ENCODE measurements at places on chromosomes 11 and 22. TPM values are rescaled to one million over a fixed set of nuclear protein-coding genes. Genes with fewer than 3 reads are reported as not detected.

GRCh38 chr11:125373426-125374391 is 122.4 kb downstream of the FEZ1 start:
- H3K36me3 ChIP-seq, result no peaks in the 10 kb centered on the region
- DNase-seq, result no peak
- no peak overlapping the region for H3K27ac ChIP-seq
- peaks cover 37% of the 10 kb centered on the region for H3K4me1 ChIP-seq
- no peak overlapping the region for H3K4me3 ChIP-seq

DNA sequence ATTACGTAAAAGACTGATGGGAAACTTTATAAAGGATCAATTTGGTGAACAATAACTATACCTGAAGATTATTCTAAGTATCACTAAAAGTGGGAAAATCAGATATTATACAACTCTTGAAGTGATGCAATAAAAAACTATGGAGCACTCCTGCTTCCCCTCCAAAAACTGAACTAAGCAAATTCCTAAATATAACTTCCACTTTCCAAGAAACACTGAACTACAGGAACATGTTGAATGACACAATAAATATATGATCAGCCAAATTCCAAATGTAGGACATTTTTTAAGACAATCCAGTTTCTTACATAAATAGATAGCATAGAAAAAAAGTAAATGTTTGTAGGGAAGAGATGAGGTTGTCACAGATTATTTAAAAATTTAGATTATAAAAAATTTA is 102.1 kb upstream of the APOA1 start:
- H3K36me3 ChIP-seq, result no peaks in the 10 kb centered on the region
- DNase-seq, result no peak
- no peak overlapping the region for H3K4me3 ChIP-seq
- H3K27ac ChIP-seq, result no peak overlapping the region
- H3K27me3 ChIP-seq, result no peaks in the 10 kb centered on the region

DNA sequence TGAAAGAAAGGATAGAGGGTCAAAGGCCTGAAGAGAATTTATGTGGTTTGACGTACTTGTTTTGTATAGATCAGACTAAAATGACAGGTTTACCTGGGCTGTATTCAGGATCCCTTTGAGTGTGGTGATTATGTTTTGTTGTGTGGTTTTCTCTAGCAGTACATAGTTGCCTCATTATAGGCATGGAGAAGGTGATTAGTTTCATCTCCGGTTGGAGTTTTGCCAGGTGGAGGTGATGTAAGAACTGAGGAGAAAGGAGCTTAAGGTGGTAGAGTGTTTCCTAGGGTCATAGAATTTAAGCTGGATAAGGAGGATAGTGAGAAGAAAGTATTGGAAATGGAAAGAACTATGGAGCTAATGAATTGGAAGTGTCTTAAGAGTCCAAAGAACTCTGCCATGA is 229.0 kb downstream of the TMEM135 start:
- H3K4me3 ChIP-seq, result no peak overlapping the region
- H3K4me1 ChIP-seq, result no peaks in the 10 kb centered on the region

DNA sequence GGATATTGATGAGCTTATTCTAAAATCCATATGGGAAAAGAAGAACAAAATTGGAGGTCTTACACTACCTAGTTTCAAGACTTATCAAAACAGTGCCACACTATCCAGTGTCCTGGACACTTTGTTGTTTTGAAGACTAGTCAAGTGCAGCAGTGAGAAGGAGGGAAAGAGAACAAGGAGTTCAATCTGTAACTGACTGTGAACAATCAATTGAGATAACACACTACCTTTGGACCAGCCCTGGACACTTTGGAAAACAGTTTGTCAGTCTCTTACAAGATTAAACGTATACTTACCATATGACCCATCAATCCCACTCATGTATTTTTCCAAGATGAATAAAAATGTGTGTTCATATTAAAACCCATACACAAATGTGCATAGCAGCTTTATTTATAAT is 10.0 kb upstream of the CSTF3 start:
- DNase-seq, result no peak
- no peaks in the 10 kb centered on the region for H3K4me1 ChIP-seq
- H3K27ac ChIP-seq, result no peak overlapping the region
- H3K27me3 ChIP-seq, result no peaks in the 10 kb centered on the region

- peaks cover 15% of the 10 kb centered on the region for H3K4me1 ChIP-seq
- H3K4me3 ChIP-seq, result no peak overlapping the region
- H3K27me3 ChIP-seq, result no peaks in the 10 kb centered on the region
- peaks cover 3% of the 10 kb centered on the region for H3K36me3 ChIP-seq
- no peak for DNase-seq
Measured at GRCh38 chr11:115720602-115721245, 216.5 kb upstream of the CADM1 start.

DNA sequence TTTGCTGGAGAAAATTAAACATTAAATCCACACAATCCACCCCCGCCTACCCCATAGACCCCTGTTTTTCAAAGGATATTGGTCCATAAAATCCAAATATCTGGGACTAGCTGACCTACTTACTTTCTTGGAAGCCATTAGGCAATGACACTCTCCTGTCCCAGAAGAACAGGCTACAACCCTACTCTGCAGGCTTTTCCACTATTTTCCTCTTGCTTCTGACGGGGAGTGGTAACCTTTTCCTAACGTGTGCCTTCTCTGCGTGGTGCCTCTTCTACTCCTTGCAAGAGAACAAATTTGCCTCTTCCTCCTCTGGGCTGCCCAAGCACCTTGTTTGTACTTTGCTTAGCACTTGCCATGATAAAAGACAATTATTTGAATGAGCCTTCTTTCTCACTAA is 51.6 kb downstream of the UBASH3B start:
- H3K4me3 ChIP-seq, result no peak overlapping the region
- no peaks in the 10 kb centered on the region for H3K36me3 ChIP-seq
- no peaks in the 10 kb centered on the region for H3K4me1 ChIP-seq

The TM7SF2 gene
- 241 TPM for total RNA-seq

The PYGM gene
- 5.5 TPM for total RNA-seq

The SGSM1 gene
- 1.2 TPM for total RNA-seq

The INPP5J gene
- 15.4 TPM for total RNA-seq

The ZP1 gene
- not detected for total RNA-seq

Data from glutamatergic neuron (in vitro differentiated cells).